Stimulated activated CD4-positive, alpha-beta T cell treated with anti-CD3 and anti-CD28 coated beads, TNF-alpha, amount 100 ng/mL, for 1 hour (primary cell): ENCODE measurements at places on chromosomes 5 and 9.

- DNase-seq: no peak
Observed at GRCh38 chr5:14696057-14696456, 31.5 kb downstream of the OTULIN start.

DNA sequence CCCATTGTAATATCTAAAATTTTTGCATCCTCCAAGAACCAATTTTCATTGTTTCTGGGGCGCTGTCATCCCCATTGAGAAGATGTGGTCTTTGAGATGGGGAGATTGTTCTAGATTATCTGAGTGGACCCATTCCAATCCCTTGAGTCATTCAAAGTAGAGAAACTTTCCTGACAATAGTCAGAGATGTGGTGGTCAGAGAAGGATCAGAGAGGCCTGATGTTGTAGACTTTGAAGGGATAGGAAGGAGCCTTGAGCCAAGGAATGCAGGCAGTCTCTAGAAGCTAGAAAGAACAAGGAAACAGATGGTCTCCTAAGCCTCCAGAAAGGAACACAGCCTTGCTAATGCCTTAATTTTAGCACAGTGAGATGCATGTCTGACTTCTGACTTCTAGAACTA, 80.4 kb downstream of the TEK start:
- no peak for DNase-seq

- DNase-seq: no peak
Observed at GRCh38 chr9:91060520-91061343, 259.1 kb downstream of the SYK start.

DNA sequence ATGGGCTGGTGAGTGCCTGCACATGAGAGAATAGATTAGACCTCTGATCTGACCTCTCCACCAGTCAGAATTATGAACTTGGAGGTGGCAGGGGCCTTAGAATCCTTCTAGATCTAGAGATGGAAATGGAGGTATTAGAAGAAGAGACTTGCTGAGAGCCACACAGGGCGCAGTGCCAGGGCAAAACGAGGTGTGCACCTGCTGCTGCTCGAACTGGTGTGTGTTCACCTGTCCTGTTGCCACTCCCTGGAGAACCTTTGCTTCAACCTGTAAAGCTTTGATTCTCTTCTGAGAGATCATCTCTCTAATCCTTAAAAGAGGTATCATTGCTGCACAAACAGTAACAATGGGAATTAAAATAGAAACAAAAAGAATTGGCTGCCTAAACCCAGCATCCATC, 24.9 kb downstream of the FRMPD1 start:
- DNase-seq: no peak

DNA sequence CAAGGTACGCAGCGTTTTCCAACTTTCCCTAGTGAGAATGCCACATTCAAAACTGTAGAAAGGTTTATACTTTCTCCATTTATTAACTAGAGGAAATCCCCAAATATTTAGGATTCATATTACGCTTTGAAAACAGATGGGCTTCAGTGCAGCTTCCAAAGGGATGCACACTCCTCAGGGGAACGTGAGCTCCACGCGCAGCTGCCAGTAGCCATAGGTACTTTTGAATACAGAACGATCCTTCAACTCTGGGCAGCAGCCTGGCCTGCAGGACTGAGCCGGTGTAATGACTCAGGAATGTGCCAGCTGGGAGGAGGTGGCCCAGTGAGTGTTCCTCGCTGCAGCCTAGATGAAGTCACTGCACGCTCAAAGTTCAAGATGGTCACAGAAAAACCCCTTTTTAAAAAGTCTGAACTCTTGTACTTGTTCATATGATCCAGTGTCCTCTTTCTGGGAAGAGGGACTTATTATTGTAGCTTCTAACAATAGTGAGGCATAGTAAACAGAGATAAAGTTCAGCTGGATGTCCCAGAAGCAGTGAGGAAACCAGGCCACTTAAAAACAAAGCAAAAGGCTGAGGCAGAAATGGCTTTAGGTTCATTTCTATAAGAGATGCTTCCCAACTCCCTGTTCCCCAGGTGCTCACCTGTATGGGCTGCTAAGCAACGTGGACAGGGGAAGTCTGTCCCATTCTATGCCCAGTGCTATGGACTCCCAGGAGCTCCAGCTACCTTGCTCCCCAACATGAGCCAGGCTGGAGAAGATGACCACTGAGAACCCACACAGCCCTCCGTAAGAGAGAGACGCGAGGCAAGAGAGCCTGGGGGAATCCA, 130.0 kb downstream of the LHFPL2 start:
- no peak for DNase-seq

- no peak for DNase-seq
Observed at GRCh38 chr5:143033535-143034250, 263.5 kb downstream of the ARHGAP26 start.

DNA sequence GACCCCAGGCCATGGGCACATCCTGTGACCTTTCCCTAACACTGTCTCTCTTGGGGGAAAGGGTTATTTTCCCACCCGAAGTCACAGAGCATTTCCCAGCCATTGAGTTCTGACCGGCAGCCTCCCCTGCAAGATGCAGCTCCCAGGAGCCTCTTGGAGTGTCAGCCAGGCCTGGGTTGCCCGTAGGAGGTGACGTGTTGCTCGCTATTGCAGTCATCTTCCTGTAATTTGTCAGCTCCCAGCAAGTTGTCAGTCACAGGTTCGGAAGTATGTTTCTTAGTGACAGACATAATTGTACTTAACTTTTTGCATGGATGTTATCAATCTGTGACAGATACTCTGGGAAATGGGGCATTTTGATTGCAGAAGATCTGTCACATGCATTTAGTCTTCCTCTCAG, 74.5 kb downstream of the MVB12B start:
- DNase-seq: no peak

GRCh38 chr9:38423973-38424843, at the start of gene IGFBPL1:
Gene IGFBPL1 (minus strand): TSS chr9:38424454. CDS start chr9:38424424, 30 bp downstream.
- DNase-seq: no peak

DNA sequence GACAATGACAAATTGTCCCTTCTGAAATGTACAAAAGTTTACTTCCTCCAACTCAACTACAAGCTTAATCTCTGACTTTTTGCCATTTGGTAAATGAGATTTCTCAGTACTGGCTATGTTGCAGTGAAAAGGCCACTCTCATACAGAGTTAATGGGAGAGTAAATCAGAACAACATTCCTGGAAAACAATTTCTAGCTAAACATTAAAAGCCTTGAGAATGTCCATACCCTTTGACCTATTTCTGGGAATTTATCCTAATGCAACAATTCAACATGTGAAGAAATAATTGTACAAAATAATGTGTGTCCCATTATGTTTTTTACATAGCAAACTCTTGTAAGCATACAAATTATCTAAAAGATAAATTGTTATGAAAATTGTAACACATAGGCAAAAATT, 56.3 kb upstream of the SPEF2 start:
- DNase-seq: no peak

- no peak for DNase-seq
Observed at GRCh38 chr5:65808251-65808741, 86.3 kb downstream of the NLN start.

DNA sequence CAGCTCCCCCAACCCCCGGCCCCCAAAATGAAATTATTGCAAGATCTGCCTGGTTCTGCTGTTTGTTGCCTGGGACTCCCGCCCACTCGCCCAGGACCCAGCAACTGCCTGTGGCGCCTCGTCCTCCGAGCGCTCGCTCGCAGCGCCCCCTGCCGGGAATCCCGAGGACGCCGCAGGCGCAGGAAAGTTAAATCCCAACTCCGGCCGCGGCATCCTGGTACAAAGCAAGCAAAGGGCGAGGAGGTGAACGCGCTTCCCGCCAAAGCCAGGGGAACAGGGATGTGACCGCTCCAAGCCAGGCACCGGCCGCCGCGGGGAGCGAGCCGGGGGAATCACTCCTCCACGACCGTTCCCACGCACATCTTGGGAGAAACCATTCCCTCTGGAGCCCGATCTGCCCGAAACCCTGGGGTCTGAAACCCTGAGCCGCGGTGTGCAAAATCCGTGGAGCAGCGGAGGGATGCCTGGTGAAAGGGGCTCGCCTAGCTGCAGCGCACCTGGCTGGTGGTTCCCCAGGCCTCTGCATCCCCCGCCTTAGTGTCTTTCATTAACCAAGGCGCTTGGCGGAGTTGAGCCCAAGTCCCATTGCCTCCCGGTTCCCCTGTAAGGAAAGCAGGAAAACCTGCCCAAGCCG, 1.3 kb downstream of the SEMA5A start:
- DNase-seq: no peak

- no peak for DNase-seq
Observed at GRCh38 chr5:81147011-81147885, 85.9 kb upstream of the CKMT2 start.

DNA sequence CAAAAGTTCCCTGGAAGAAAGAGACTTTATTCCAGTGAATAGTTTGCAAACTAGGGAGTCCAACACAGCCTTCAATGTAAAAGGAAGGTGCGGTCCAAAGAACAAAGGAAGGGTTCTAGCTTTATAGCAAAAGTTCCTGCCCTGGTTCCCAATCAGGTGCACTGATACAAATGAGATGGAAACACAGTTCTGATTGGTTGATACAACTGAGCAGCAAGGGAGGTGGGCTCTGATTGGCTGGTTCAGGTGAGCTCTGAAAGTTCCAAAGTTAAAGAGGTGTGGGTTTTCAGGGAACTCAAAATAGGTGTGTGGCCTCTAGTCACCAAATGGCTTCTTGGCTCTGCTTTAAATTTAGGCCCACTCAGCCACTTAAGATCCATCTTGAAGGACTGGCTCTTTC, 43.1 kb downstream of the P4HA2 start:
- DNase-seq: no peak

DNA sequence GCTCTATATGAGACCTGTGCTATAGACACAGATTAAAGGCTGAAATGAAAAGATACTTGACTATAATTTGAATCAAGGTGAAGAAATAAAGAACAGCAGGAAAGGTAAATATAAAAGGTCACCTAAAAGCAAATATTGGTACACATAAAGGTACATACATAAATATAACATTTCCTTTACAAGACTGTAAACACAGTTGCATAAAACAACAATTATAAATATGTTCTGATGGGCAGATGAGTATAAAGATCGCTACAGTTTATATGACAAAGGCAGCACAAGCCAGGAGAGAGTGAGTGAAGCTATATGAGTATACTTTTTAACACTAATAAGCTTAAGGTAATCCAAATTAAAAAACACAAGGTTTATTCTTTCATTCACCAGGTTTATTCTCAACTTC, 114.5 kb downstream of the OXCT1 start:
- DNase-seq: no peak

GRCh38 chr5:149285153-149285552, 13.5 kb downstream of the AFAP1L1 start:
- no peak for DNase-seq

DNA sequence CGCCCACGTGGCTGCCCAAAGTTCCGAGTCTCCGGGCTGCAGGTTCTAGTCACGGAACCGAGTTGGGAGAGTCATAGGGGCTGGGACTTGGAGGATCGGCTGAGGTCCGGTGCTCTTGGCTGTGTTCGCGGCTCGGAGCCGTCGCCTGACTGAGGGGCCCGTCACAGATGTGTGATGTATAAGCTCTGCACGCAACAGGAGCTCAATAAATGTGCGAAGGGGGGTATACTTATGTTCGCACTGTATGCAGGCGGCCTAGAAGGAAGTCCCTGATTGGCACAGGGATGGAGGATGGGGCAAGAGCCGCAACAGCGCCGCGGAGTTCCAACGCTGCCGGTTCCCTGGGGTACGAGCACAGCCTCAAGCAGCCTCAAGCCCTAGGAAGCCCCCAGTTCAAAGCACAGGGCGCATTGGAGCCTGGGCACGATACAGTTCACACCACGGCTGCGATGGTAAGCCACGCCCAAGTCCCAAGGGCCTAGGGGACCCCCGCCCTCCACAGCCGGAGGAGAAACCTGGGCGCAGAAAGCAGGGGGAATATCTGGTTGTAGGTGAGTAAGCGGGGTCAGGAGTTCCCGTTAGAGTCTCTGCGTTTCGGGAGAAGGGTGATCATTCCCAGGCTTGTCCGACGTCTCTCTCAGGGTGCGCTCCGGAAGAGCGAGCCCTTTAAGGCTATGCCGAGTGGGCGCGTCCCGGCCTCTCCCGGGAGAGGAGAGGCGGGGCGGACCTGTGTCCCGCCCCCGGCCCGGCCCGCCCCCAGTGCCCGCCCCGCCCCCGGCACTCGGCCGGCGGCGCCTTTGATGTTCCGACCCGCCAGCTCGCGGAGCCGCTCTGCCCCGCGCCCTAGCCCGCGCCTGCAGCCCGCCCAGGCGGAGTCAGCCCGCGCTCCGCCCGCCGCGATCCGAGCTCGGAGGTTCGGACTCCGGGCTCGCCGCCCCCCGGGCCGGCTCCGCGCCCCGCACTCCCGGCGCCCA, at the start of gene TCF7:
Gene TCF7, plus strand, starts transcription at position 780 of the 974 bp plus-strand sequence. CDS start 226 bp downstream, outside the sequence.
- DNase-seq: peak; percentile 56

GRCh38 chr5:1723476-1723875, 76.2 kb downstream of the MRPL36 start:
- no peak for DNase-seq

- no peak for DNase-seq
Observed at GRCh38 chr5:60223342-60223741, 329.8 kb upstream of the PDE4D start.

- no peak for DNase-seq
Observed at GRCh38 chr5:137194300-137194699, 304.8 kb downstream of the SPOCK1 start.

DNA sequence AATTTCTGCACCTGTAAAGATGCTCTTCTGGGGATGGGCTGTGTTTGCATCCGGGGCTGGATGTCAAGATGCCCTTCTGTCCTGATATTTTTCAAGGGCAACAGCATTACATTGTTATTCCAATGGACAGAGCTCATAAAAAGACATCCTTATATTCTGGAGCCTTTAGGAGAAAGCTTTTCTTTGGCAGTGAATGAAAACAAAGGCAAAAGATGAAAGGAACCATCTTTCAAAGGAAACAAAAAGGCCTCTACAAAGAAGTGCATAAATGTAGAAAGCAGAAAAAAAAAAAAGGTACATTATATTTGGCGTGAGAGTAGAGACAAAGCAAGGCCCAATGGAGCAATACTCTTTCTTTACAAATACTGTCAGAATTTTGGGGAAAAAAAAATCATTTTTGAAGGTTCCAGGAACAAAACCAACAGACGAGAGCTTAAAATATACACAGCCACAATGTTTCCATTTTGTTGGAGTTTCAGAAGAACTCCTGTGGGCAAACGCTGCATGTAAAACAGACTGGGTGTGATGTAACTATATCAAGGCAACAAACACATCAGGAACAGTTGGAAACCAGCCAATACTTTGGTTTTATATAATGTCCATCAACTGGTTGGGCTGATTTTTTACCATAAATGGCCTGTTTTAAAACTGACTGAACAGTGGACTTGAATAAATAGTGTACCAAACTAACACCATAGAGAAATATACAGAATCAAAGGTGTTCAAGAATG, 885.6 kb upstream of the DMAC1 start:
- no peak for DNase-seq

GRCh38 chr9:137373611-137373980, 49.4 kb downstream of the EXD3 start:
- DNase-seq: no peak
